ENCODE measurements at places on chromosomes 12 and 14.

- no peak for DNase-seq
These were observed 107.3 kb downstream of the PPP2R5E start for GRCh38 chr14:63435838-63436237.

GRCh38 chr12:52277486-52278245 is 3.2 kb downstream of the KRT86 start:
- no peak for DNase-seq

- DNase-seq = no peak
These were observed 48.9 kb upstream of the DLK1 start for GRCh38 chr14:100677554-100678468.

- DNase-seq = no peak
These were observed 269.9 kb upstream of the RGS6 start for GRCh38 chr14:71662291-71662790.

Data from activated gamma-delta T cell (primary cell).